Lower leg skin (tissue), 4 donors: ENCODE measurements at places on chromosomes 4 and X.

- DNase-seq, result no peak
These were observed 81.5 kb downstream of the QRFPR start for GRCh38 chr4:121299367-121299766.

DNA sequence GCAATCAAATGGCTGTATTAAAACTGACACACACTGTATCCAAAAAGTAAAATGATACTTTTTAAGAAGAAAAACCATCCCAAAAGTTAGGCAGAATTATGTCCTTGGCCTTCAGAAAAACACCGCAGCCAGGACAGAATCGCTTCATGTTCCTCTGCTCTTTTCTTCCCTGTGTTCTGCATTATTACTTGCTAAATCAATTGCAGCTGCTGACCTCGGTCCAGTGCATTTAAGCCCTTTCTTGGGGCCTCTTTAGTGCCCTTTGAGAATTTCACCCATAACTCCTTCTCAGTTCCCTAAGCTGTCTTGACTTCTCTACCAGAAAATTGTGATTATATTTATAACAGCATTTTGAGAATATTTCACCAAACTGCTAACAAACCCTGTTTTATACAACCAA, 696.9 kb downstream of the PCDH7 start:
- no peak for DNase-seq

- DNase-seq, result no peak
These were observed 34.9 kb upstream of the STK26 start for GRCh38 chrX:131988236-131988635.

GRCh38 chrX:136827026-136827425, 46.3 kb upstream of the ARHGEF6 start:
- DNase-seq, result no peak

DNA sequence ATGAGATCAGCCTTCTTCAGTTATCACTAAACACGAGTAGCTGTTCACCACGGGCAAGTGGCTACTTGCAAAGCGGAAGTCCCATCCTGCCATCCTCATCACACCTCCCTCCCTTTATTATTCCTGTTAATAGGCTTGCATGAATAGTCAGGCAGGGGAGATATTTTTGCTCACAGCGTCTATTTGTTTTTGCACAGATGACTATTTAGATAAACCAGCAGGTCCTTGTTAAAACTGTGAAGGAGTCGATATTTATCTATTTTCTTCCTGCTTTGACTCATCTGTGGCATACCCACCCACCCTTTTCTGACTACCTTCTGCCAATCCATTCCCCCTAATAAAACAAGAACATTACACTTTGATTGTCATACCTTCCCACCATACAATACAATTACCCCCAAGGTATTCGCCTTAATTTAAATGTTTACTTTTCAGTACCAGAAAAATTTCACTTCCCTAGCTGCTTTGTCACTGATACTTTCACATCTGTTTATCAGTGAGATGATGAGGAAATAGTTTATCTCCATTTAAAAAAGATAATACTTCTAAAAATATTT, 96.6 kb upstream of the BANK1 start:
- no peak for DNase-seq

- DNase-seq, result no peak
These were observed 264.9 kb upstream of the ZC4H2 start for GRCh38 chrX:65241059-65241721.

DNA sequence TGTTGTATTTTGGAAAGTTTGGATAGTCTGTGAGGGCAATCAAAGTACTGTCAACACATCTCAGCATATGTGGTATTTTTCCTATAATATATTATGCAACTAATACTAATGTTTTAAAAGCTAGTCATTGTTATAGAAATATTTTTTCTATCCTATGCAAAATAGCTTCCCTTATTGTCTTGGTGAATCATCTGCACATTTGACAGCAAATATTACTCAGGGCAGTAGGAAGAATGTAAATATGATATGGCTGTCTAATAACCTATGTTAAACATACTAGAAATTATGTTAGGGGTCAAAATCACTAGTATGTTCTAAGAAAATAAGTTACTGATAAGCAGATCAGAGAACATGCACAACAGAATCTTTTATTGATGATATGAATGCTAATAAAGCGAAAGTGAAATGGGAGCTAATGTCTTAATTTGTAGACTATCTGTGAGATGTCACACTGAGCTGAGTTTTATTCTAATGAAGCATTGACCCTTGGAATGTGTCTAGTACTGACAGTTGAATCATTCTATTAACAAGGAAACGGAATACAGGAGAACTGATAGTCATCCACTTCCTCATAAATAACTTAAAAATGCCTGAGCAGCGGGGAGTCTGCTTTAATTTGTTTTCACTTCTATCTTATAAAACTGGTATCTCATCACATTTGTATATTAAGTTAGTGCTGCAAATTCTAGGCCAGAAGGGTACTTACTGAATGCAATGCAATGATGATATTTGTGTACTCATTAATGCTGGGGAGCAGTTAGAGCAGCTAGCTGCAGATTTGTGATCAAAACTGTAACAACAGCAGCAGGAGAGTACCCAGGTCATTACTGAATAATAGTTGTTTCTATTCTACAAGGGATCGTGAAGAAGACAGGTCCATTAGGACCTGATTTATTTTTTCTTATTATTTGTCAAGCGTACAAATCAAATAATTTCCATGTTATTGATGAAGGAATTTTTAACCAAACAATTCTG, 440.3 kb upstream of the AADAT start:
- no peak for DNase-seq

- DNase-seq, result no peak
These were observed 465.1 kb downstream of the PDHA2 start for GRCh38 chr4:96305030-96305429.

DNA sequence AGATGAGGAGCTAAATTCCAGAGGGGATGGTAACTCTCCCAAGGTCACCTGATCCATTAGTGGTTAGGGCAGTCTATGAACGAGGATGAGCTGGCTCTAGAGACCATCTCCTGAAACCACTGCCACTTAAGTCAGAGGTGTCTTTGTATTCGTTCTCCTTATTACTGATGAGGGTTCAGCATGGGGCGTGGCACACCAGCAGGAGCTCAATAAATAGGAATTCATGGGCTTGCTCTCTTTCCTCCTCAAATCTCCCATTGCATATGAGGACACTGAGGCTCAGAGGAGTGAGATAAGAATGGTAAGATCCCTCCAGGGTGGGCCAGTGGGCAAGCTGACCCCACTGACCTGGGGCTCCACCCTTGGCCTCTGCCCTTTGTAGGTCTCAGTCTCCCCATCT, 1.7 kb upstream of the GATA1 start:
- DNase-seq, result no peak

- DNase-seq, result no peak
These were observed 91.0 kb downstream of the AMMECR1 start for GRCh38 chrX:110226931-110227330.

GRCh38 chr4:155434904-155435303, 58.1 kb upstream of the MAP9 start:
- DNase-seq, result no peak

DNA sequence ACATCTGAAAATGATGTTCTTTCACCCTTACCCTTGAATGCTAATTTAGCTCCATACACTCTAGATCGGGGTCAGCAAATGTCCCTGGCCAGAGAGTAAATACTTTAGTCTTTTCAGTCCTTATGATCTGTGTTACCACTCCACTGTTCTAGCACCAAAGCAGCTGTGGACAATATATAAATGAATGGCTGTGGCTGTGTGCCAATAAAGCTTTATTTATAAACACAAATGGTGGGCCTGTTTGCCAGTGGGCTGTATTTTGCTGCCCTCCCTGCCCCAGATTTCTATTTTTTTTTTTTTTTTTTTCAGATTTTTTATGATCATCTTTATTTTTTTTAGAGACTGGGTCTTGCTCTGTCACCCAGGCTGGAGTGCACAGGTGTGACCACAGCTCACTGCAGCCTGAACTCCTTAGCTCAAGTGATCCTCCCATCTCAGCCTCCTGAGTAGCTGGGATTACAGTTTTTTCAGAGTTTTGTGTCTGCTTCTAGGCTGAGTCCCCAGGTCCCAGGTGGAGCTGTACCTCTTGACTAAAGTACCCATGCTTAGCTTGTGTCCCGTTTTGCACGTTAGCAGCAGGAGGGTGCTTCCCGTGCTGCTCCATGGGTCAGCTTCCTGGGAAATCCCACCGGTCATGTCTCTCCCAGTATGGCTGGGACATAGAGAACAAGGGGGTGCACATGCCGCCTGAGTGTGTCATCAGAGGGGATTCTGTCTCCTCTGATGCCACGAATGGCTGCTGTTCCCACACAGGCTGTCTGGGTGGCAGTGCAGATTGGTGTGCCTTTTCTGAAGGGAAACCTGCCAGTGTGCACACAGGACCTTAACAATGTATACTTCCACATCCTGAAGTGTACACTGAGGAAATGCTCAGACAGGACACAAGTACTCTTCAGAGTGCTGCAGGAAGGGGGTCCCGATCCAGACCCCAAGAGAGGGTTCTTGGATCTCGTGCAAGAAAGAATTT, 16.0 kb upstream of the GRPEL1 start:
- no peak for DNase-seq

GRCh38 chrX:12866451-12867377, at the start of gene TLR7:
TLR7 (plus strand) TSS chrX:12867072; CDS start chrX:12867579, 507 bp downstream.
- no peak for DNase-seq

DNA sequence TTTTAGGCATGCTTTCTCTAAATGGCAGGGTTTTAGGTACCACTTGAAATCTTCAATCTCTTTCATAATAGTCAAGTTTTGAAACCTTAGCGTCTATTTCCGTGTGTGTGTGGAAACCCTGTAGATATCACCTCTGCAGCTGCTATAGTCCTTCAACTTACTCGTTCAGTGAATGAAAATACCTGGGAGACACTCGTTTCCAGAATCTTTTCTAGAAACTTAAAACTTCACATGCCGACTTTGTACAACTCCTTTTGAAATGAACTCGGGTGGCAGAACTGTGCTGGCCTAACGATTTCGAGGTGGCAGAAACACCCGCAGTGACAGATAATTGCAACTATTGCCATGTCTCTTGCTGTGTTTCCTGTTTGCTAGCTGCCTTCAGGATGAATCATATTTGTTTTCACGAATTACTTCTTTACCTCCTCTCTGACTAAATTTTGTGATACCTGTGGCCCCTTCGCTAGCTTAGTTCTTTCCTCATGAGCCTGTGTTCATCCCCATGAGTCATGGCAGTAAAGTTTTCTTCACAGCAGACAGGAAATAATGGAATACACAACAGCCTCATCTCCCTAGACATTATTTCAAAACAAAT, 104.7 kb upstream of the SMIM10 start:
- no peak for DNase-seq

GRCh38 chrX:42714981-42715700, 62.8 kb downstream of the PPP1R2C start:
- DNase-seq, result no peak

DNA sequence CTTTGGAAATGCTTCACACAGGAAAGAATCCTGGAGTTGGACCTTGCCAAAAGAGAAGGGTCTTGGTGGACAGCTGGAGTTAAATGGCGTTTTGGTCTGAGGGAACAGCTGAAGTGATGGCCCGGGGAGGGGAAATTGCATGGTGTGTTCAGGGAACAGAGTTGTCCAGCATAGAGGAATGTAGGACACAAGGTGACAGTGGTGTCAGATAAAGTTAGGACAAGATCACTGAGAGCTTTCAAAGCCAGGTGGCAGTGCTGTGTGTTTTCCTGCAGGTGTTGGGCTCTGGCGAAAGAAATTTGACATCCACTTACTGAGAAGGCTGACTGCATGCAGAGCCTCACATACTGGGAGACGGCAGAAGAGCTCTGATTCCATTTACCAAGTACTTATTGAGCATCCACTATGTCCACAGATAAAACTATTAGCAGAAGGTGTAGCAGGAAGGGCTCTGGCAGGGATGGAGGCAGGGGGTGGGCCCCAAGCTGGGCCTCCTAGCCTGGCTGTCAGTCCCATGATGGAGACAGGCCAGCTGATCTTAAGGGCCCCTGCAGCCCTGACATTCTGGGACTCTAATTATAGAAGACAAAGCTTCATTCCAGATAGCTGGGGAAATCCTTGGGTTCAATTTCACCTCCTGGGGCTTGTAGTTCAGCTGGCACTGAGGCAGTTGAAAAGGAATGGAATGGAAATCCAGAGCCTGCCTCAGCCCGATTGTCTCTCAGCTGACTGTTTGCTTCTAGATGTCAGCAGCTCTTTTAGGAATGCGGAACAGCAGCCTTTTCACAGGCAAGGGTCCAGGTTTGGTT, 150.2 kb upstream of the MAMLD1 start:
- peak; percentile 54 for DNase-seq

DNA sequence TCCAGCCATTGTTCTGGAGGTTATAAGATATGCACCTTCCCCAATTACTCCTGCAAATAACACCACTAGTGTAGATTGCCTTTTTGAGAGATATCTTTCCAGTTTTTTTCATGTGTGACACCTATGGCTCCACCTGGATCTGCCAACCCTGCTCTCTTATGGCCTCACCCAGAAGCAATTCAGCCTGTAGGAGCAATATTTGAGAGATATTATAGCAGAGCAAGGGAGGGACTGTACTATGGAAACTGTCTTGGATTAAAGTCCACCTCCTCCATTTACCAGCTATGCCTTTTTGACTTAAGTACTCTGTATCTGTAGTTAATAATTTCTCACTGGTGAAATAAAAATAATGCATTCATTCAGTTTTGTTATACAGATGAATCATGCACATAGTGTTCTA, 803.5 kb downstream of the NLGN4X start:
- no peak for DNase-seq

DNA sequence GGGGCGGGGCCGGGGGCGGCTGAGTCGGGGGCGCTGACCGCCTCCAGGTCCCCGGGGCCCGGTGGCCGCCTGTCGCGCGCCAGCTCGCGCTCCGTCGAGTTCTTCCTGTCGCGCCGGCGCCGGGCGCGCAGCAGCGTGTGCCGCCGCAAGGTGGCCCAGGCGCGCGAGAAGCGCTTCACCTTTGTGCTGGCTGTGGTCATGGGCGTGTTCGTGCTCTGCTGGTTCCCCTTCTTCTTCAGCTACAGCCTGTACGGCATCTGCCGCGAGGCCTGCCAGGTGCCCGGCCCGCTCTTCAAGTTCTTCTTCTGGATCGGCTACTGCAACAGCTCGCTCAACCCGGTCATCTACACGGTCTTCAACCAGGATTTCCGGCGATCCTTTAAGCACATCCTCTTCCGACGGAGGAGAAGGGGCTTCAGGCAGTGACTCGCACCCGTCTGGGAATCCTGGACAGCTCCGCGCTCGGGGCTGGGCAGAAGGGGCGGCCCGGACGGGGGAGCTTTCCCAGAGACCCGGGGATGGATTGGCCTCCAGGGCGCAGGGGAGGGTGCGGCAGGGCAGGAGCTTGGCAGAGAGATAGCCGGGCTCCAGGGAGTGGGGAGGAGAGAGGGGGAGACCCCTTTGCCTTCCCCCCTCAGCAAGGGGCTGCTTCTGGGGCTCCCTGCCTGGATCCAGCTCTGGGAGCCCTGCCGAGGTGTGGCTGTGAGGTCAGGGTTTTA, 1.5 kb downstream of the ADRA2C start:
- no peak for DNase-seq

- no peak for DNase-seq
These were observed 50.9 kb upstream of the ADRA2C start for GRCh38 chr4:3715061-3715854.
